ENCODE measurements at places on chromosomes 2 and 18. TPM values are rescaled to one million over a fixed set of nuclear protein-coding genes. Genes with fewer than 3 reads are reported as not detected.

The NGEF gene
- total RNA-seq = 19.0 TPM

The SERPINB3 gene
- 8.8 TPM for total RNA-seq

The TUBB6 gene
- 133 TPM for total RNA-seq

The GULP1 gene
- 29.3 TPM for total RNA-seq

The ADCYAP1 gene
- total RNA-seq = 2.7 TPM

The NCKAP5 gene
- total RNA-seq = 2.0 TPM

The ORC2 gene
- 32.1 TPM for total RNA-seq

The PFN4 gene
- total RNA-seq = 16.9 TPM

DNA sequence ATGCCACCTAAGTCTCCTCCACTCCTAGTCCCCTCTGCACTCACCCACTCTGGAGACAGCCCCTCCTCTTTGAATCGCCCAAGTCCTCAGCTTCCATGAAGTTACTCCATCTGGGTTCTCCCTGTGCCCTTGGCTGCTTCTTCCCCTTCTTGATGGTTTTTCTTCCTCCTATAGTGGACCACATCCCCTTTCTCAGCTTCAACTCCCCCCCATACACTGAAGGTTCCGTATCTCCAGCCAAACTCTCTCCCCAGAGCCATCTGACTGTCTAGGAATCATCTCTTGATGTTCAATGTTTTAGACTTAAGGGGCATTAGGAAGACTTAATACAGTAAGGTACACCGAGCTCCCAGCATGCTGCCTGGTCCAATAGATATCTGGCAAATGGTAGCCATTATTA, 39.6 kb downstream of the EMX1 start:
- no peak for DNase-seq
- H3K4me3 ChIP-seq = no peak overlapping the region
- H3K27ac ChIP-seq = no peak overlapping the region
- no peaks in the 10 kb centered on the region for H3K36me3 ChIP-seq
- H3K27me3 ChIP-seq = no peaks in the 10 kb centered on the region

DNA sequence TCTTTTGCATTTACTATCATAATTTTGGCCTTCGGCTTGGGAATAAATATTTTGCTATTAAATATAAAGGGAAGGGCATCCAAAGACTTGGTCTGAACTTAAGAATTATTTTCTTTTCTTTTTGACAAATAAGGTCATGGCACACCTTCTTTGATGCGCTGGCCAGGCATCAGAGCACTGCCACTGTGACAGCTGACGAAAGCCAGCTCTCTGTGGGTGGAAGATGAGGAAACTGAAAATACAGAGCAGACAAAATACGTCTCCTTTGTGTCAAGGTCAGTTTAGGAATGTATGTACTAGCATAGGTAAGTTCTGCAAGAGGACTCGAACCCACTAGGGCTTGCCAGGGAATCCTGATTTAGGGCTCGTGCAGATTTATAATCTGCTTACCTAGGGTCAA, 155.9 kb upstream of the MEIS1 start:
- no peaks in the 10 kb centered on the region for H3K27me3 ChIP-seq
- H3K27ac ChIP-seq = no peak overlapping the region
- no peak for DNase-seq
- no peaks in the 10 kb centered on the region for H3K4me1 ChIP-seq
- H3K4me3 ChIP-seq = no peak overlapping the region

DNA sequence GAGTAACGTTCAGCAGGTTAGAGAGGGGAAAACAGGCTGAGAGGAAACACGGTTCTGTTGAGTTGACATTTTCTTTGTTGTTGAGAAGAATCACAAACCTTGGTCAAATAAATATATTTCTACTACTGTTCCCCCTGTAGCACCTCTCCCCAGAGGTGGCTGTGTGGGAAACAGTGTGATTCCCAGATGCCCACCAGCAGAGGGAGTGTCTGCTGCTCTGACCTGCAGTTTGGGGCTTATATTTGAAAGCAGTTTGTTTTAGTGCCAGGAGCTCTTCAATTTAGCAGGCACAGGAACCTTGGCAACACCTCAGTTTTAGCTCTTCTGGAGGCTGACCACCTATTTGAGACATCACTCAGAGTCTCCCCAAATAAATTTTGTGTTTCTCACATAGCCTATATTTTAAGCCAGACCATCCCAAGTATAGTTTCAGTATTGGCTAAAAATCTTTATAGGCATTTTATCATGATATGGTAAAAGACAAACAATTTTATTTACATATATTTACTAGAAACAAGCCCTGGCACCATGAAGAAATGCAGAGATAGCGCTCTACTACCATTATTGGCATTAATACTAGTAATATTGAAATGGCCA, 75.7 kb downstream of the PIK3C3 start:
- H3K4me3 ChIP-seq = no peak overlapping the region
- no peak overlapping the region for H3K27ac ChIP-seq
- no peak for DNase-seq
- H3K36me3 ChIP-seq = no peaks in the 10 kb centered on the region
- H3K4me1 ChIP-seq = no peaks in the 10 kb centered on the region
- H3K27me3 ChIP-seq = no peaks in the 10 kb centered on the region

GRCh38 chr2:81523344-81523743, 1218.8 kb upstream of the LRRTM1 start:
- DNase-seq = no peak
- H3K4me3 ChIP-seq = no peak overlapping the region
- no peaks in the 10 kb centered on the region for H3K27me3 ChIP-seq
- no peak overlapping the region for H3K27ac ChIP-seq
- no peaks in the 10 kb centered on the region for H3K4me1 ChIP-seq
- no peaks in the 10 kb centered on the region for H3K36me3 ChIP-seq

DNA sequence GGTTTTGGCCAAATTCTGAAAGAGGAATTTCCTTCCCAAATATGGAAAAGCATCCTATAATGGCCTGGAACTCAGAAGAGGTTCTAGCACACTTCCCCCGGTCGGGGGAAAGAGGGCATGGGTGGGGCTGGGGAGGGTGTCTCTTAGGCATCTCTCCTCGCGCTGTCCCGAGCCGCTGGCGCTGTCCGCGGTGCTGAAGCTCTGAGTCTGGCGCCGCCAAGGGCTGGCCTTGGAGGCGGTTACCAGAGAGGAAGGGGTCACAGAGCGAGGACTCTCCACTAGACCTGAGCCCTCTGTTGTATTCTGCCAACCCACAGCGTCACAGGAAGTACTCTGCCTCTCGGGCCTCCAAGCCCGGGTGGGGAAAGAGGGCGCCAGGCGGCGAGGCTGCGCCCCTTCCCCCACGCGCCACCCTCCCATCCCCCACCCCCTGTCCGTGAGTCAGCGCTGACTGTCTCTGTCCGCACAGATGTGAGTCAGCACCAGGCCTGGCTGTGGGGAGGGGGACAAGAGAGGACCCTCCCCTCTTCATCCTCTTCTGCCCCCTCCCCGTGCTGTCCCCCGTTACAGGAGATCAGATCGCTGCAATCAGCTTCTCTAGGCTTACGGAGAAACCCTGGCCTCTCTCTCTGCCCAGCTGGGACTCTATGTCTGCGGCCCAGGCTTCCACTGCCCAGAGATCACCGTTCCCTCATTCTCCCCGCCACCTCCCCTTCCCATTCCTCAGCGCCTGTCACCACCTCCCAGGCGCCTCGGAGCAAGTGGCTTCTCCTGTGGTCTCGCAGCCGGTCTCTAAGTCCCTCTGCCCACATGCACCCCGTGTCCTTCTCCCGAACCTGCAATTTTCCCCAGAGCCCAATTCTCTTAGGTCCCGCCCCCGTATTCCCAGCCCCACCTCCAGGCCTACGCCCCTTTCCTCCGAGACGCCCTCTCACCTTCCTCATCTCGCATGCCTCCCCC, 779 bp downstream of the PTPRN start:
- H3K4me1 ChIP-seq = no peaks in the 10 kb centered on the region
- no peaks in the 10 kb centered on the region for H3K36me3 ChIP-seq
- DNase-seq = no peak

DNA sequence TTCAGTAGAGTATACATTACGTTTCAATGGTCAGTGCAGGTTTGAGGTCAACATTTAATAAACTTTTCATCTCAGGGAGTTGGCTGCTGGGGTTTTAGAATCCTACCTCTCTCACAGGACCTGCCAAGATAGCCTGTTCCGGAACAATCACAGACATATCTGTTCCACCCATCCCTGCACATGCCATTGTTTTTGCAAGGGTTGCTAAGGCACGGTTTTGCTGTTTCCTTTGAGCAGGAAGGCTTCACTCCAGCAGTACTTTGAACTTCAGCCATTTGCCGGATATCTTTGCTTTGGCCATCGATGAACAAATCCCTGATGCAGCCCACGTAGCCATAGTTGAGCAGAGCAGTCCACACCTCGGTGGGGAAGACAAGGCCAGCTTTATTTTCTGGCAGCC, 493.8 kb downstream of the NRXN1 start:
- no peaks in the 10 kb centered on the region for H3K4me1 ChIP-seq
- H3K4me3 ChIP-seq = no peak overlapping the region
- no peak for DNase-seq
- no peaks in the 10 kb centered on the region for H3K36me3 ChIP-seq
- H3K27ac ChIP-seq = no peak overlapping the region
- H3K27me3 ChIP-seq = no peaks in the 10 kb centered on the region

- no peak for DNase-seq
- no peaks in the 10 kb centered on the region for H3K36me3 ChIP-seq
- H3K27ac ChIP-seq = no peak overlapping the region
- peaks cover 2% of the 10 kb centered on the region for H3K27me3 ChIP-seq
- no peak overlapping the region for H3K4me3 ChIP-seq
These were observed 437.3 kb downstream of the ZNF521 start for GRCh38 chr18:24914685-24915084.

DNA sequence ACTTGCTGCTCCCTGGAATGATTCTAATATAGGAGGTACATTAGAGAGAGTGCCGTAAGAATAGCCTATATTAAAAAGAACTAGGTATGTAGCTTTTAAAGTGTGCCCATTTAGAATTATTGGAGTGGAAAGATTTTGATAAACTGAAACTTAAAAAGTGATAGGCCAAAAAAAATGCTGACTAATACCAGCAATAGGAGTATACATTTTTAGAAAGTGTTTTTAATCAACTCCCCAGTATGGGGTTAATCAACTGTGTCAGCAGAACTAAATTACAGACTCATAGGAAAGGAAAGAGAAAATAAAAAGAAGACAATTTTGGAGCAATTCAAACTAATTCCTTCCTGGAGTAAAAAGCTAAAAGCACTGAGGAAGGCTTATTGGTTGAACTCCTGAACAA, 13.3 kb upstream of the MEIS1 start:
- no peaks in the 10 kb centered on the region for H3K36me3 ChIP-seq
- no peaks in the 10 kb centered on the region for H3K4me1 ChIP-seq
- DNase-seq = no peak
- H3K27ac ChIP-seq = peak overlapping the region; percentile 1

GRCh38 chr2:115194623-115195022, 752.2 kb downstream of the DPP10 start:
- no peaks in the 10 kb centered on the region for H3K36me3 ChIP-seq
- no peaks in the 10 kb centered on the region for H3K4me1 ChIP-seq
- DNase-seq = no peak
- no peak overlapping the region for H3K4me3 ChIP-seq
- no peak overlapping the region for H3K27ac ChIP-seq
- no peaks in the 10 kb centered on the region for H3K27me3 ChIP-seq

DNA sequence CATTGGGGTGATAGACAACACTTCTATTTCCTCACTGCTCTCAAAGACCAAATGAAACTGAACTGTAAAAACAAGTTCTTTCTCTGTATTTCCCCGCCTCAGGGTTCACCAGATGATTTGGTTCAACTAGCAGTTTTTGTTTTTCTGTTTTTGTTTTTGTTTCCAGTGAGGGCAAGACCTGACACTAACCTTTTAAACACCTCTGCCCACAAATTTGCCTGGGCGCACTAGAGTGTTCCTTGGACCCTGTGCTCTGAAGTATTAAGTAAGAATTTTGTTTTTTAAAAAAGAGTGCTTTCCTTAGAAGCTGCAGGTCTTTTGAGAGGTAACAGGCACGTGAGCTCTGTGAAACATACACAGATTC, 92.9 kb downstream of the DYSF start:
- no peak overlapping the region for H3K4me3 ChIP-seq
- DNase-seq = no peak
- no peaks in the 10 kb centered on the region for H3K36me3 ChIP-seq
- no peaks in the 10 kb centered on the region for H3K4me1 ChIP-seq
- H3K27me3 ChIP-seq = no peaks in the 10 kb centered on the region
- H3K27ac ChIP-seq = no peak overlapping the region

DNA sequence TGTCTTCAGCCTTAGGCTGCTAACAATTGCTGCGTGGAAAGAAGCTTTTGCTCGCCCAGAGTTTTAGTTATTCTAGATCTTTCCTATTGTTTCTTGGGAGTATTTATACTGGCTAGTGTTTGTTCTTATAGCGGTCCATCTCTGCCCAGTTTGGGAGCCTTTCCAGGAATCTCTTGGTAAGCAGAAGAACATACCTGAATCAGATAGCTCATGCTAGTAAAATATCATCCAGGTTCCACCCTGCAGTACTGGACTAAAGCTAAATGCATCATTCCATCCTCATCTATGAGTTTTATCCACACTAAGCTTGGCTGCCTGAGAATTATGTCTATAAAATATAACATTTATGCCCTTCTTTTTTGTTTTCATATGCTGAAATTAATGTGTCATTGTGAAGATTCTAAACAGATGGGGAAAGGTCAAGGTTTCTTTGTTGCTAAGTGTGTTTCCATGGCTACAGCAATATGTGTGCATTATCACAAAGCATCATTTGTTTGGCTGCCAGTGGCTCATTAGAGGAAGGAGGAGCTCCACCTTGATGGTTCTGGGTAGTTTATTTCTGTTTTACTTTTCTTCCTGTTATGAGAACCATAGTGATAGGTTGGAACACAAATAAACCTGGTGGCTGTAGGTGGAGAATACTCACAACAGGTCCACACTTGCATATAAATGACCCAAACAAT, 182.8 kb downstream of the PIK3C3 start:
- H3K36me3 ChIP-seq = no peaks in the 10 kb centered on the region
- H3K27ac ChIP-seq = no peak overlapping the region
- H3K27me3 ChIP-seq = no peaks in the 10 kb centered on the region
- H3K4me1 ChIP-seq = no peaks in the 10 kb centered on the region

- H3K27me3 ChIP-seq = no peaks in the 10 kb centered on the region
- no peak for DNase-seq
- no peaks in the 10 kb centered on the region for H3K4me1 ChIP-seq
- no peaks in the 10 kb centered on the region for H3K36me3 ChIP-seq
- H3K4me3 ChIP-seq = no peak overlapping the region
These were observed 60.5 kb downstream of the CDK15 start for GRCh38 chr2:201866643-201867473.

GRCh38 chr2:118665784-118666529, 181.5 kb downstream of the EN1 start:
- H3K27me3 ChIP-seq = no peaks in the 10 kb centered on the region
- H3K4me3 ChIP-seq = no peak overlapping the region
- no peaks in the 10 kb centered on the region for H3K4me1 ChIP-seq
- H3K27ac ChIP-seq = no peak overlapping the region
- DNase-seq = no peak
- H3K36me3 ChIP-seq = no peaks in the 10 kb centered on the region

GRCh38 chr2:238654479-238655197, 193.2 kb upstream of the TWIST2 start:
- H3K4me1 ChIP-seq = no peaks in the 10 kb centered on the region
- no peak for DNase-seq
- H3K36me3 ChIP-seq = no peaks in the 10 kb centered on the region
- no peak overlapping the region for H3K4me3 ChIP-seq
- H3K27me3 ChIP-seq = no peaks in the 10 kb centered on the region

GRCh38 chr2:200451511-200451910, 58.4 kb downstream of the KCTD18 start:
- no peak for DNase-seq
- no peaks in the 10 kb centered on the region for H3K4me1 ChIP-seq
- H3K27ac ChIP-seq = no peak overlapping the region
- H3K27me3 ChIP-seq = no peaks in the 10 kb centered on the region
- no peaks in the 10 kb centered on the region for H3K36me3 ChIP-seq

Data from prostate gland (tissue), 2 donors.